D721Med (cell line): ENCODE measurements at places on chromosomes 7 and 10.

DNA sequence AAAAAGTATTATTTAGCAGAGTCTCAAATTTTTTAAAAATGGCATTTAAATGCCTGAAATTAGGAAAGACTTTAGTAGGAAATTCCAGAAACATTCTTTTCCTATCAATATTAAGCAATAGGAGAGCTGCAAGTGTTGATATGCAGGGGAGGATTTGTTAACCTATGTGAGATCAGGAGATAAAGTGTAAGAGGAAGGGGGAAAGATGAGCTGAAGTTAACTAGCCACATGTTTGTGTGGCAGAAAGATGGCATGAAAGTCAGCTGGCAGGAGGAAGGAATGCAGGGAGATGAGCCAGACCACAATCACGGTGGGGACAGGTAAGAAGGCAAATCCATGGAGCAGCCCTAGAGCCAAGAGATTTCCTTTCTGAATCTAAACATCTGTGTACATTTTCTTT, 303.6 kb downstream of the MAGI2 start:
- DNase-seq = no peak

- DNase-seq = no peak
Measured at GRCh38 chr7:108143658-108144420, 13.7 kb upstream of the LAMB4 start.

- no peak for DNase-seq
Measured at GRCh38 chr7:150715738-150716137, 675 bp upstream of the GIMAP1 start.

DNA sequence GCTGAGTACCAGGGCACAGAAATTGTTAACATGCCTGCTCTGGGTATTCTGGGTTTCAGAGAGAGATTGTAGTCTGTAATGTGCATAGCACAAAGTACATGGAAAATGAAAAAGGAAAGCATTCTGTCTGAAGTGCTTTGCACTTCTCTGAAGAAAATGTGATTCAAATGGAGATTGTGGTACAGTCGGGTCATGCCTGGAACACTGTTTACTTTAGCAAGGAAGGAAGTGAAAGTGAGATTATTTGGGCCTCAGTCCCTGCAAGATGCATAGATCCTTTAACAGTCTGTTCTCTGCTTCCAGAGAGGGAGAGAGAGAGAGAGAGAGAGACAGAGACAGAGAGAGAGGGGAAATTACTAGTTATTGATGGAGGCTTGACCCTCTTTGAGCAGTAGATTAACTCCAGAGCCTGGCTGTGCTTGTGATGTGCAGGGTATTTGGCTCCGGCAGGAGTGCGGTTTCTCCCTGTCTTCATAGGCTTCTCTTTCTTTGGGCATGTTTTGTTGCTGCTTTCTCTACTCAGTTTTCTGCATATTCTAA, 5.4 kb downstream of the VWC2 start:
- no peak for DNase-seq

GRCh38 chr10:14545827-14546226, 215.1 kb upstream of the FRMD4A start:
- DNase-seq = no peak

DNA sequence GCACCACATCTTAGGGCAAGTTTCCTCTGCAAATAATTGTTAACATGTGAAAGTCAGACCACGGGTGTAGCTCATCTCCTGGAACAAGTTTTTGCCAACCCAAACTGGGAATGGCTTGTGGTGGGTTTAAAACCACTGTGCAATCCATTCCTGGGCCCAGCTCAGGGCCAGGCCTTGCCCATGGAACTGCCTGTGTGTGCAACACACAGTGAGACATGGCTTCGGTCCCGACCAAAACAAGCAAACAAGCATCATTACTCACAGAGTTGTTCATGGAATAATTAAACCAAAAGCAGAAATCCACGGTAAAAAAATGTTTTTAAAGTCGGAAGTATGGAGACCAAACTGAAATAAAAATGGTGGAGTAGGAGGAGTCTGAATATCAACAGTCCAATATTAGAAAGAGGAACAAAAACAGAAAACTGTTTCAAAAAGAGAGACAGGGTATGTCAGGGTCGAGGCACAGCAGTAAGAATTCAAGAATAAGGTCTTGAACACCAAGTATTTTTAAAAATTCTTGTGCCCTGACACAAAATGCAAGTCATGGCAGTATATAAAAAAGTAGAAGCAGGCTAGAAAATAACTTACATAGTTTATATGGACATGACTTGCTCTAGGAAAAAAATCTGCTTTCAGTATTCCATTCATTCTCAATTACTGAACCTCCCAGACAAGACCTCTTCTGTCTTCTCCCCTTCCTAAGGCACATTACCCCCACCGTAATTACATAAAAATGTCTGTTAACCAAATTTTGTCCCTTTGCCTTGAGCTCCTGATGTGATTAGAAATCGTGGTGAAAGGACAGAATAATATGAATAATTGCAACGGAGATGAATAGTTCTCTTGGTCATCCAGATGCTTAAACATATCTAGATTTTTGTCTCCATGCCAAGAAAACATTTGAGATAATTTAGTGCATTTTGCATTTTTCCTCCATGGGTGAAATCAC, 88.4 kb downstream of the FAS start:
- DNase-seq = no peak

DNA sequence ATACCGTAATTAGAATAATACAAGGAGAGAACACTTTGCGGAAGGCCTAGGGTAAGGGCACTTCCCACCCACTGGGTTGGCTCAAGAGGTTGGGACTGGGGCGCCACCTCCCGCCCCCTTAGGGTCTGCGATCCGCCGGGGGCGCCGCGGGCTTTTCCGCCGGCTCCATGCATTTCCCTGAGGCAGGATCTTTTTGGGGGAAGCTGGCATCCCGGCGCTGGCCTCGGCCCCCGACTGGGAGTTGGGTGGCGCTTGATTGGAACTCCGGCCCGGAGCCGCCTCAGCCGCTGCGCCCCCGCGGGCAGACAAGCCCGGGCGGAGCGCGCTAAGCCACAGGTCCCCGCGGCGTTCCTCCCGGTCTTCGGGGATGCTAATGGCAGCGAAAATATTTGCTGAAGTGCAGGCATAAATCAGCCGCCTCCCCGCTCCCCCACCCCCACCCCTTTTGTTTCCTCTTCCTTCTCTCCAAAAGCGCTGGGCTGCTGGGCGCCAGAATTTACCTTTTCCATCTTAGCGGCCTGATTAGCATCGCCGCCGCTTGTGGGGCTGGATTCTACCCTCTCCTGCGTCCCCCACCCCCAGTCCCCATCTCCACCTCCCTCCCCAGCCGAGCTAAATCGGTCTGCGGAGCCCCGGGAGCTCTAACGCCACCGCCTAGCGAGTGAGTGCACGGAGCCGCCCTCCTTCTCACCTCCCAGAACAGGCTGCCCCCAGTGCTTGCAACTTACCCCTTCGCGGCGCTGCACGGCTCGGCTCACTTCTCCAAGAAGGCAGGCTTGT, 5.1 kb downstream of the UNC5B start:
- DNase-seq = no peak

DNA sequence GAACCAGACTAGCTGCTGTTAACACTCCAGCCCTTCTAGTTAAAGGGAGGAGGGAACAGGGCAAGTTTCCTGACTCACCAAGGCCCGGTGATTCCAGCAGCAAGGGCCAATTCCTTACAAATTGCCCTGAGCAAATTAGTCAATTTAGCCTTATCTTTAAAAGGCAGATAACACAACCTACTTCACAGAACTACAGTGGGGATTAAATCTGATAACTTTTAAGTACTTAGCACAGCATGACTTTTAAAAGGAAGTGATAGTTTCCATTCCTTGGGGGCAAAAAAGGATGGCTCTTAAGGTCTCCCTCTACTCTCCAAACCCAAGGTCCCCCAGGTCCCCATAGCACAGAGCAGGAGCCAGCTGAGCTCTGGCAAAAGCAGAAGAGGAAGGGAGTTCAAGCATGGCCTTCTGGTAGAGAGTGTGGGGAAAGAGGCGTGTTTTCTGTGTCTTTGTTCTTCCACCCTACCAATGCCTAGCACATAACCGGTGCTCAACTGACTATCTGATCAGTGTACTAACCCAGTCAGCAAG, 4.0 kb downstream of the CDCA7L start:
- no peak for DNase-seq

DNA sequence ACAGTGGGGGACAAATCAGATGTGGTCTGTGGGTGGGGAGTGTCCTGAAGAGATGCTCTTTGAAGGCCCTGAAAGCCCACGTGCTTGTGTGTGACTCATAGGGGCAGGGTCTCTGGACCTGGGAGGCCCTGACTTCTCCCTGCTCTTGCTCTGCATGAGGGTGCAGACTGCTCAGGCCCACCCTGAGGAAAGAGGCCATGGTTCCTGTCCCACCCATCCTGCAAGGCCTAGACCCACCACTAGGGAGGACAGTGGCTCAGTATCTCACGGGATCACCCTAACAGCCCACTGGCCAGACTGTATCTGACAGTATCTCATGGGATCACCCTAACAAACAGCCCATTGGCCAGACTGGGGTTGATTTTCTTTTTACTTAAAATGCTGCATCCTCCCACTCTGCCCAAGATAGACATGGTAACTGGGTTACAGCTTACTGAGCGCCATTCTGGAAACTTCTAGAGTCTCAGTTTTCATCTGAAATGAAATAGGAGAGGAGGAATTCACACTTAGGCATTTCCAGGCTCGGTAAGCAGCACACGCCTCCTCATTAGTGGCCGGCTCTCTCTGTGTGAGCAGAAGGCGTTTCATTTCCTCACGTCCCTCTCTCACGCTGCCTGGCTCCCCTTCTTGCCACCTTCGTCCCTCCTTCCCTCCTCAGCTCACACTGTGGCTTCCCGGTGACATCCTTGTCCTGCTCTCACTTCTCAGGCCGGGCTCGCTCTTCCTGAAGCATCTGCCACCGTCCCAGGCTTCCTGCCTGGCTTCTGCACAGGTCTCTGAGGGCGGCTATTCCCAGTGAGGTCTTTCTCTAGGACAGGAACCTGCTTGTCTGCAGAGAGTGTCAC, 242.6 kb downstream of the GLRX3 start:
- DNase-seq = no peak

DNA sequence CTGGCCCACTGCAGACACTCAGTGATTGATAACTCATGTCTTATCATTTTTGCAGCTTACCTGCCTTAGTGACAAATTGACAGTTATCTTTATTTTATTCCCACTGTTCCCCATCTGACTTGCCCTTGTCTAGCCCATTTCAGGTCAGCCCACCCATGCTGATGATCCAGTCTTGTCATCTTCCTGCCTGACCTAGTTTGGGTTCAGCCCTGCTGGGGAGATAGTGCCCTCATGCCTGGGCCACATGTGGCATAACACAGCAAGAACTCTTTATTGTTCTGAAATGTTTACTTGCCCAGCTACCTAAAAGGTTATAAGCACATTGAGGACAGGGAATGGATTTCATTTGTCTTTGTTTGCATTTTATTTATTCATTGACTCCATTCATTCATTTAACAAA, 75.6 kb downstream of the ENTPD1 start:
- no peak for DNase-seq

DNA sequence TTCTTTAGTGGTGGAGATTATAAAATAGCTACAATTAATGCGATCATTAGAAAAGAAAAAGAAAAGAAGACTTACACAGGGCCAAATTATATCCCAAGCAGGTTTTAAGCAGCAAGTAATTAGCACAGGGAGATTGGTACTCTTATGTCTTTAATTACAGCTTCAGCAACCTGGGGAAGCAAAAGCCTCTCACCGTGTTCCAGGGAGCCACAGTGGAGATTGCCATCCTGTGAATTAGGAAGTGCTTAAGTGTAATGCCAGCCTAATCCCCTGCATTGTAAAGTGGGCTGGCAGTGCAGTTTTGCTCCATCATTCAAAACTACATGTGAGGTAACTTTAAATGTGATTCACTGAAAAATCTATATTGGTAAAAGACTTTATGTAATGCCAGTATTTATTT, 533.5 kb upstream of the COBL start:
- no peak for DNase-seq

- DNase-seq = no peak
Measured at GRCh38 chr10:32692174-32692573, 246.2 kb downstream of the CCDC7 start.

DNA sequence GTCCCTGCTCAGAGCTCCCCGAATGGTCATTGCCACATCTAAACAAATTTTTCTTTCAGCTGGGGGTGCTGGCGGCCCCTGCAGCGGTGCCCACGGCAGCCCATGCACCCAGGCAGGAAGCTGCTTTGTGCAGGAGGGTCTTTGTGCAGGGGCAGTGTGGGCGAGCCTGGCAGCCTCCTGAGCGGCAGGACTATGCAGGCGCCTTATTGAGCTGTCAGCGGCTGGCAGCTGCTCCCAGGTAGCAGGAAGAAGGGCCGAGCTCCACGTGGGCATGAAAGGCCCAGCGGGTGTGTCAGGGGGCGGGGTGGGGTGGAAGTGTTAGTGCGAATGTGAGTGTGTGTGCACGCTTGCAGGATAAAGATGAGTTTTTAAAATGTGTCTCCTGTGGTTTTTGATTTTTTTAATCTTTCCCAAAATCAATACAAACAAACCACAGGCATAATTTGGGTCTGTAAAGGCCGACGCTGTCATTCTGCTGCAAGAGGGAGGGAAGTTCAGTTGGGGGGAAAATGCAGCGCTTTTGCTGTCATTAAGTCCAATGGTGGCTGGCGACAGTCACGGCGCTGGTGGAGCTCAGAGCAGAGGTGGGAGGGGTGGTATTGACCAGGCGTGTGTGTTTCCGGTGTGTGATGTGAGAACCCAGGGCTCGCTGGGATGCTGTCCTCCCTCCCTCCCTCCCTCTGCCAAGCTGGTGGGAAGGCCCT, 83.9 kb downstream of the LHPP start:
- DNase-seq = no peak

DNA sequence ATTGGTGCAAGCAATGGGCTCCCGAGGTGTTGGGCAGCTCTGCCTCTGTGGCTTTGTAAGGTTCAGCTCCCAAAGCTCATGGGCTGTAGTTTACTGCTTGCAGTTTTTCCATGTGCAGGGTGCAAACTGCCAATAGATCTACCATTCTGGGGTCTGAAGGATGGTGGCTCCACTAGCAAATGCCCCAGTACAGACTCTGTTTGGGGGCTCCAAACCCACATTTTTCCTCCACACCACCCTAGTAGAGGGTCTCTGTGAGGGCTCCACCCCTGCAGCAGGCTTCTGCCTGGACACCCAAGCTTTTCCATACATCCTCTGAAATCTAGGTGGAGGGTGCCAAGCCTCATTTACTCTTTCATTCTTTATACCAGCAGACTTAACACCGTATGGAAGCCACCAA, 17.4 kb upstream of the ZNF37A start:
- DNase-seq = no peak

DNA sequence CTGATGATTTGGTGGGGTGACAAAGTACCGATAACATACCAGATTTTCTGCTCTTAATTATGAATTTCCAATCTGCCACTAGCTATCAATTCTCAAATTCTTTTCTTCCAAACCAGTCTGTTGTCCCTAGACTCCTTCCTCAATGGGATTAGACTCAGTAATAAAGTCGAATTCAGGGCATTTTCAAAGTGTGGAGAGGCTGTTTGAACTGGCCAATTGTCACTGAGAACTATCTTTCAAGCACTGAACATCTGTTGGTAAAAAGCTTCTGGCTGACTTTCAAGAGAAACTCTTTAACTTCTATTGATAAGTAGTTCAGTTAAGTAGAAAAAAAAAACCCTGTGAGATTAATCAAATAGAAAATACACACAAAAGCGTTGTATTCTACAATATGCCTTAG, 108.9 kb downstream of the SAMD9 start:
- no peak for DNase-seq

GRCh38 chr7:100677308-100678267, 4.0 kb downstream of the GNB2 start:
- DNase-seq = peak; percentile 13
